Activated gamma-delta T cell treated with anti-CD3 and anti-CD28 coated beads, Interleukin-2, amount 50 U/mL, for 16 hours (primary cell): ENCODE measurements at places on chromosomes 11 and 22.

GRCh38 chr22:20955548-20955947, 11.5 kb upstream of the AIFM3 start:
- DNase-seq = no peak

DNA sequence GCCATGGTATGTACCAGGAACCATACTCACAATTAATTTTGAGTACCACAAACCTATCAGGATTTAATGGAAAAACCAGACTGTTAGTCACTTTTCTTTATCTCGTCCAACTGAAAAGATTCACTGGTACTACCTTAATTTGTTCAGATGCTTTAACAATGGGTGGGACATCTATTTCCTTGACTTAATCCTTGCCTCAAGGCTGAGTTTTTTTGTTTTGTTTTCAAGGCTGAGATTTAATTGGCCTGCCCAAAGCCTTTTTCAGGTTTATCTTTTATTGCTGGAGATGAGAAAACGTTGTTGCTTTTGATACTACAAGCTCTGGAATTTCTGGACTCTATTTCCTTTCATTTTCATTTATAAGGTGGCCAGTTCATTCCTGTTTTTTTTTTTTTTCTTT, 50.4 kb downstream of the NELL1 start:
- DNase-seq = no peak

- DNase-seq = no peak
These were observed 8.4 kb upstream of the ST14 start for GRCh38 chr11:130151196-130151595.

DNA sequence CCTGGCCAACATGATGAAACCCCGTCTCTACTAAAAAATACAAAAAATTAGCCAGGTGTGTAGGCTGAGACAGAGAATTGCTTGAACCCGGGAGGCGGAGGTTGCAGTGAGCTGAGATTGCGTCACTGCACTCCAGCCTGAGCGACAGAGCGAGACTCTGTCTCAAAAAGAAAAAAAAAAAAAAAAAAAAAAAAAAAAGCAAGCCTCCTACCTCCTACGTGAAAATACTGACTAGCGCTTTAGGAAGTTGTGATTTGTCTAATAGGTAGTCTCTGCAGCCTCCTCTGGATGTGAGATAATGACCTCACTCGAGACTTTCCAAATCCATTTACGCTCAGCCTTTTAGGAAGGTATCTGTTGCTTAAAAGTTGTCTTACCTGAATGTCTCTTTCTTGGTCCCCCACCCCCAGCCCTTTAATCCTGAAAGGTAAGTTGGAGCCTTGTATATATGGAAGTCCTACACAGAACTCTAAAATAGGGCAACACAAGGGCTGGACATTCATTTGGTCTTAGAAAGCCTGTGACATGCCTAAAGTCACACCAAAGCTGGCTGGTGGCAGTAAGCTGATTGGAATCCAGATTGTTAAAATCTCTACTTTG, 5.5 kb downstream of the SEPTIN3 start:
- no peak for DNase-seq

DNA sequence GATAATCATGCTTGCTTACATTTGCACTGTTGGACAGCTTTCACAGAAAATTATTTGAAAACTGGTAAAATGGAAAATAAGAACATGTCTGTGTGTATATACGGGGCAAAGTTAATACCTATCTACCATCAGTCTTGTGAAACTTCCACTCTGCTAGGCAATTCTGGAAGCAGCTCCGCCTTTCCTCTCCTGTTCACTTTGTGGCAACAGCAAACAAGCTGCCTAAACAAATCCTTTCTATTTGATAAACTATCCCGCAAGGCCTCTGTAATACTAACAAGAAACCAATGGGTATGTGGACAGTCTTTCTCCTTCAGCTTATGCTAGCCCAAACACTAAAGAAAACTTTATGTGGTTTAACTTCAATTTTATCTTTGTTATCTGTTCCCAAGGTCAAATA, 39.2 kb upstream of the RAPSN start:
- DNase-seq = no peak

GRCh38 chr22:23033116-23033905, 37.0 kb upstream of the GNAZ start:
- no peak for DNase-seq

- peak; percentile 19 for DNase-seq
These were observed 33.0 kb downstream of the SERGEF start for GRCh38 chr11:17979770-17980371.

DNA sequence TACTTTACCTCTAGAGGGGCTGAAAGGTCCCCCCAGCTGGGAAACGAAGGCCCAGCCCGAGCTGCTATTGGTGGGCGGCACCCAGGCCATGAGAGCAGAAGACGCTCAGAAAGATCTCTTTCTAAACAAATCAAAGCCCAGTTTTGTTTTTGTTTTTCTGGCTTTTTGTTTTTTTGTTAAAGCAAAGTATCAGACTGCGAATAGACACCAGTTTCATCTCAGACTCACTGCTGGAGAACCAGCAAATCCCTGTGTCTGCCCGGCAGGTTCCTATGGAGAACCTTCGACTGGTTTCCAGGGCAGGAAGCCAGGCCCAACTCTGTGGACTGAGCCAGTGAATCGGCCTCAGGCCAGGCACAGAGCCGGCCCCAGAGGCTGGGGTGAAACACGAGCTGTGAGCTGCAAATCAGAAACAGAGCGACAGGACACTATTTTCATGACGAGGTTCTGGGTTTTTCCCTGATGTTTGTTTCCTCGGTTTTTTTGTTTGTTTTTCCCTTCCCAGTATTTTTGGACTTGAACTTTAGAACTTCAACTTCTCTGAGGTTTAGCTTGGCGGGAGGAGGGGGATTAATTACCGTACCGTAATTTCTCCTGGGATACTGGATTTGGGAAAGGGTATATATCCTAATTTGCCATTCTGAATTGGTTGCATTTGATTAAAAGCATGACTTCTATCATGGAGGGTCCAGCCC, 16.0 kb upstream of the B4GALNT4 start:
- DNase-seq = no peak

DNA sequence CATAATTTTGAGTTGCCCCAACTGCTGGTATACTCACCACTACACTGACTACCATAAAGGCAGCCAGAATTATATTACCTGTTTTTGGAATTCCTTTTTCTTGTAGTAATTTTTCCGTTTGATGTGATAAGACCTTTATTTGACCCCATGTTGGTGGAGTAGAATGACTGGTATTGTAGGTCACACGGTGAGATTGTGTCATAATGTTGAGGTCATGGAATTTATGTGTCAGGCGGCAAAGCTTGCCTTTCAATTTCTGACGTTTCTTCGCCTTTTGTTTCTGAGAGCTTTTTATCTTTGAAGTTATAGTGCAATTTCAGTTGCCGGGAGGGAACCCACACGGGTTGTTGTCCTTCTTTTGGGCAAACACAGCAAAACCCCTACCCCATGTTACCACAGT, 13.0 kb downstream of the OR52K1 start:
- no peak for DNase-seq
